ENCODE measurements at places on chromosomes 7 and 10. TPM values are rescaled to one million over a fixed set of nuclear protein-coding genes. Genes with fewer than 3 reads are reported as not detected.
A peak's percentile ranks its signal among the peaks of the same experiment; 100 is the strongest.

LBX1 gene
- not detected for total RNA-seq

- H3K27me3 ChIP-seq, result peaks cover 45% of the 10 kb centered on the region
- no peak overlapping the region for H3K27ac ChIP-seq
- H3K4me1 ChIP-seq, result no peaks in the 10 kb centered on the region
- H3K36me3 ChIP-seq, result no peaks in the 10 kb centered on the region
- DNase-seq, result no peak
Measured at GRCh38 chr10:26219676-26220075, 3.1 kb downstream of the GAD2 start.

STK31 gene
- total RNA-seq, result under 0.01 TPM

GRCh38 chr7:121513105-121513504 lies 117.0 kb upstream of the FAM3C start:
- no peak for DNase-seq
- H3K27ac ChIP-seq, result no peak overlapping the region
- H3K4me1 ChIP-seq, result no peaks in the 10 kb centered on the region
- H3K4me3 ChIP-seq, result no peak overlapping the region
- H3K36me3 ChIP-seq, result no peaks in the 10 kb centered on the region

- no peaks in the 10 kb centered on the region for H3K27me3 ChIP-seq
- no peaks in the 10 kb centered on the region for H3K4me1 ChIP-seq
- peak; percentile 41 for DNase-seq
- no peak overlapping the region for H3K4me3 ChIP-seq
- H3K36me3 ChIP-seq, result no peaks in the 10 kb centered on the region
- no peak overlapping the region for H3K27ac ChIP-seq
Measured at GRCh38 chr7:157634401-157635147, 297.8 kb downstream of the DNAJB6 start.

COL1A2 gene
- total RNA-seq, result 11,912 TPM

AFAP1L2 gene
- not detected for total RNA-seq

PRPS1L1 gene
- total RNA-seq, result not detected

GSTK1 gene
- total RNA-seq, result 91.3 TPM

ABCB1 gene
- total RNA-seq, result not detected

- H3K27ac ChIP-seq, result peak overlapping the region; percentile 85
- peaks cover 33% of the 10 kb centered on the region for H3K4me1 ChIP-seq
- H3K36me3 ChIP-seq, result peaks cover 62% of the 10 kb centered on the region
- peak; percentile 97 for DNase-seq
- H3K4me3 ChIP-seq, result peak overlapping the region; percentile 93
Measured at GRCh38 chr10:73771722-73772280, 10.0 kb upstream of the CHCHD1 start.

DNA sequence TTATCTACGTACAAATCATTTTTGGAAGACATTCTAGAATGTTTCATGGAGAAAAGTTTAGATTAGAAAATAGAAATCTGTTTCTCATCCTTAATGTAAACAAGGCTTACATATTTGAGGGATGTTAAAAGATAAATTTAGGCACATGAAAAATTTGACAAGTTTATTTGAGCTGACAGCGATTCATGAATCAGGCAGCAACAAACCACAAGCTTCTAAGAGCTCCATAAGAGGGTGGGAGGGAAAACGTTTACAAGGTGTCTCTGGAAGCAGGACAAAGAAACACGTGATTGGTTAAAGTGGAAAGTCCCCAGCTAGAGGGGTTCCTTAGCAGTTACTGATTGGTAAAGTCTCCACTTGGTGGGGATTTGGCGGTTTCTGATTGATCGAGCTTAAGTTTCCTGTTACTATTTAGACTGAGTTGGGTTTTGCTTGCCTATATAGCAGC lies 228.9 kb upstream of the PITRM1 start:
- H3K27me3 ChIP-seq, result peaks cover 60% of the 10 kb centered on the region
- no peak overlapping the region for H3K27ac ChIP-seq
- DNase-seq, result peak; percentile 88
- peaks cover 14% of the 10 kb centered on the region for H3K4me1 ChIP-seq

DNA sequence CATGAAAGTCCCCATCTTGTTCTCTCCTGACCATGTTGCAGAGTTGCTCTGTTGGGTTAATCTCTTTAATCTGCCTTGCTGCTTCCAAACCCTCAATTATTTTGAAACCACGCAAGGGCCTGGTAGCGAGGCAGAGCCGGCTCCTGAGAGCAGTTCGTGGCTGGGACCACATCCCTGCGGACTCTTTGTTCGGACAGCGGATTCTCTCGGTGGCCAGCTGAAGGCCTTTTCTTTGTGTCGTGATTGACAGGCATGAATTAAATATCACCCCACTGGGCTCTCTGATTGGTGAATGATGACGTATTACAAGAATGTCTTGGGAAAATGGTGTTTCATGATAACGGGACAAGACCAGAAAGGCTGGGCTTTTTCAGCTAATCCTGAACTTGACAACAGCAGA lies 66.9 kb upstream of the ARHGAP21 start:
- H3K27me3 ChIP-seq, result no peaks in the 10 kb centered on the region
- no peak overlapping the region for H3K27ac ChIP-seq
- H3K4me3 ChIP-seq, result peak overlapping the region; percentile 25
- peaks cover 3% of the 10 kb centered on the region for H3K4me1 ChIP-seq
- no peaks in the 10 kb centered on the region for H3K36me3 ChIP-seq

DNA sequence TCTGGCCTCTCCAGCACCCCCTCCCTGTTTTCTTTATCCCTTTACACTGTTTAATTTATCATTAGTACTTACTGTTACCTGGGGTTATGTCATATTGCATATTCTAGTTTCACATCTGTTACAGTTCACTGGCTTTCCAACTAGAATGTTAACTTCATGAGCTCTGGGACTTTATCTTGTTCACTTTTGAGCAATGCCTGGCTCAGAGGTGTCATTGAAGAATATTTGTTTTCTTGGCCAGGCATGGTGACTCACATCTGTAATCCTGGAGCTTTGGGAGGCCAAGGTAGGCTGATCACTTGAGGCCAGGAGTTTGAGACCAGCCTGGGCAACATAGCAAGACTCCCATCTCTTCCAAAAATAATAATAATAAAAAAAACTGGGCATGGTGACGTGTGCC lies 40.7 kb downstream of the LRGUK start:
- H3K27ac ChIP-seq, result no peak overlapping the region
- peaks cover 4% of the 10 kb centered on the region for H3K27me3 ChIP-seq
- DNase-seq, result no peak
- no peak overlapping the region for H3K4me3 ChIP-seq
- no peaks in the 10 kb centered on the region for H3K4me1 ChIP-seq

GPR26 gene
- not detected for total RNA-seq

GRCh38 chr10:119762035-119762434 lies 36.2 kb downstream of the INPP5F start:
- H3K4me1 ChIP-seq, result peaks cover 18% of the 10 kb centered on the region
- no peak overlapping the region for H3K27ac ChIP-seq
- no peak for DNase-seq

TMEM139 gene
- not detected for total RNA-seq

GRCh38 chr10:86655596-86655995 lies 1.2 kb downstream of the OPN4 start:
- H3K27me3 ChIP-seq, result peaks cover 2% of the 10 kb centered on the region
- no peak overlapping the region for H3K4me3 ChIP-seq
- peak; percentile 52 for DNase-seq
- H3K36me3 ChIP-seq, result no peaks in the 10 kb centered on the region

ACHE gene
- under 0.01 TPM for total RNA-seq

- no peak for DNase-seq
- H3K27me3 ChIP-seq, result peaks cover 3% of the 10 kb centered on the region
Measured at GRCh38 chr7:1302936-1303335, 70.3 kb downstream of the UNCX start.

DNA sequence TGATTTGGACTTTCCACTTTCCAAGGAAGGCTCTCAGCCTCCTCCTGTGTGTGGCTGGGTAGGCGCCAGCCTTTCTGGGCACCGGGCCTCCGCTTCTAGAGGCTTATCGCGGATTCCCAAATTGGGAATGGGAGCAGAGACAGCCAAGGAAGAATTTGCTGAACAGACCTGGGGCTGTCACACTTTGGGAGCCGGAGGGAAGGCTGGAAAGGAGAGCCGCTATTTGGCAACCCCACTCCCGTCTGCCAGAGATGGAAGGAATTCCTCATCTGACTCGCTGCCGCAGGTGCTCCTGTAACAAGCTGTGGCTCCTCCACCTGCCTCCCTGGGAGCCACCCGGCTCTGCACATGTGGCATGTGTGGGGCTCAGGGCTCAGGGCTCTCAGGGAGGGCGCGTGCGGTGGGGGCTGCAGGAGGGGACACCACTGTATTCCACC lies 50.8 kb upstream of the ECHDC3 start:
- H3K4me3 ChIP-seq, result no peak overlapping the region
- H3K27me3 ChIP-seq, result peaks cover 16% of the 10 kb centered on the region
- no peaks in the 10 kb centered on the region for H3K4me1 ChIP-seq

SPACDR gene
- total RNA-seq, result 0.36 TPM

TMEM273 gene
- 0.59 TPM for total RNA-seq

SKAP2 gene
- 19.5 TPM for total RNA-seq

ERVW-1 gene
- total RNA-seq, result not detected

LRGUK gene
- 0.88 TPM for total RNA-seq

GRCh38 chr7:610141-610530 lies 90.5 kb upstream of the PDGFA start:
- no peak for DNase-seq
- H3K27ac ChIP-seq, result no peak overlapping the region
- no peaks in the 10 kb centered on the region for H3K4me1 ChIP-seq
- no peak overlapping the region for H3K4me3 ChIP-seq

DNA sequence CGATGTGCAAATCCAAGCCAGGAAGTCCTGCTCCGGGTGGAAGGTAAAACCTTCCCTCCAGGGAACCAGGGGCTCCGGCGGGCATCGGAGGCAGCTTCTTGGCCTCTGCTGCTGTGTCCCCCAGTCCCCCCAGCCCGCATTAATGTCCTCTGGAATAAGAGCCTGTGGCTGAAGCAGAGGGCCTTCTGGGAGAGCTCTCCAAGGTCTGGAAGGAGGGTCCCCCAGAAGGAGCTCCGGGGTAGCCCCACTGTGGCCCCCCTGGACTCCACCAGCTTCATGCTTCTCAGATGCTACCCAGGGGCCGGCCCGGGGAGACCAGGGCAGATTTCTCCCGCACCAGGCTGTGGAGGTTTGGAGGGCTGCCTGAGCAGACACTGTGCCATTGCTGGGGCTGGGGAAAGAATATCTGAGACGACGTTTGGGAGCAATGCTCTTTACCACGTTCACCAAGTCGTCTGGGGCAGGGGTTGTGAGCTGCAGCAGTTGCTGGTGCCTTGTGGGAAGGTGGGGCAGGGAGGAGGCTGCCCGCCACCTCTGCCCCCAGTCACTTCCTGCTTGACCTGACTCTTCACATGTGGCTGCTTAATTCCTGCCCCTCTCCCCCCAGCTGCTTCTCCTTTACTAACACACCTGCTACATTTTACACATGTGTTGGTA lies 8.3 kb downstream of the ZNF853 start:
- H3K4me3 ChIP-seq, result no peak overlapping the region
- no peaks in the 10 kb centered on the region for H3K27me3 ChIP-seq
- no peaks in the 10 kb centered on the region for H3K4me1 ChIP-seq
- no peaks in the 10 kb centered on the region for H3K36me3 ChIP-seq
- H3K27ac ChIP-seq, result no peak overlapping the region

GRCh38 chr10:1214071-1214675 lies 158.0 kb downstream of the WDR37 start:
- H3K4me3 ChIP-seq, result no peak overlapping the region
- H3K36me3 ChIP-seq, result no peaks in the 10 kb centered on the region
- H3K4me1 ChIP-seq, result no peaks in the 10 kb centered on the region
- H3K27me3 ChIP-seq, result no peaks in the 10 kb centered on the region

FUOM gene
- 5.1 TPM for total RNA-seq

- H3K36me3 ChIP-seq, result no peaks in the 10 kb centered on the region
- H3K27me3 ChIP-seq, result no peaks in the 10 kb centered on the region
- DNase-seq, result peak; percentile 79
- no peak overlapping the region for H3K4me3 ChIP-seq
- H3K4me1 ChIP-seq, result no peaks in the 10 kb centered on the region
- H3K27ac ChIP-seq, result no peak overlapping the region
Measured at GRCh38 chr7:1815051-1815481, 145.0 kb downstream of the ELFN1 start.

DGKI gene
- total RNA-seq, result 23.3 TPM

- no peaks in the 10 kb centered on the region for H3K36me3 ChIP-seq
- no peaks in the 10 kb centered on the region for H3K4me1 ChIP-seq
- H3K27ac ChIP-seq, result no peak overlapping the region
- no peak overlapping the region for H3K4me3 ChIP-seq
- DNase-seq, result no peak
Measured at GRCh38 chr7:123661765-123662164, 6.1 kb downstream of the LMOD2 start.

NUTM2A gene
- 0.72 TPM for total RNA-seq

- H3K36me3 ChIP-seq, result peaks cover 37% of the 10 kb centered on the region
- H3K4me1 ChIP-seq, result no peaks in the 10 kb centered on the region
- DNase-seq, result no peak
- no peaks in the 10 kb centered on the region for H3K27me3 ChIP-seq
- H3K4me3 ChIP-seq, result no peak overlapping the region
- H3K27ac ChIP-seq, result no peak overlapping the region
Measured at GRCh38 chr7:82345886-82346285, 97.7 kb downstream of the CACNA2D1 start.

Measured in osteoblast (primary cell).